Activated naive CD4-positive, alpha-beta T cell (primary cell): ENCODE measurements at places on chromosomes 1 and 21.

DNA sequence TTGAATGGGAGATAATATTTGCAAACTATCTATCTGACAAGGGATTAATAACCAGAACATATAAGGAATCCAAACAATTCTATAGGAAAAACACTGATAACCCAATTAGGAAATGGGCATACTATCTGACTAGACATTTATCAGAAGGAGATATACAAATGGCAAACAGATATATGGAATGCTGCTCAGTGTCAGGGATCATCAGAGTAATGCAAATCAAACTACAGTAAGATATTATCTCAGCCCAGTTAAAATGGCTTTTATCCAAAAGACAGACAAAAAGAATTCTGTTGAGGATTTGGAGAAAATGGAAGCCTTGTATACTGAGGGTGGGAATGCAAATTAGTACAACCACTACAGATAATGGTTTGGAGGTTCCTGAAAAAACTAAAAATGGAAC, 758.0 kb upstream of the B3GALT2 start:
- no peak for DNase-seq

GRCh38 chr1:218711884-218712674, 366.9 kb downstream of the TGFB2 start:
- no peak for DNase-seq

DNA sequence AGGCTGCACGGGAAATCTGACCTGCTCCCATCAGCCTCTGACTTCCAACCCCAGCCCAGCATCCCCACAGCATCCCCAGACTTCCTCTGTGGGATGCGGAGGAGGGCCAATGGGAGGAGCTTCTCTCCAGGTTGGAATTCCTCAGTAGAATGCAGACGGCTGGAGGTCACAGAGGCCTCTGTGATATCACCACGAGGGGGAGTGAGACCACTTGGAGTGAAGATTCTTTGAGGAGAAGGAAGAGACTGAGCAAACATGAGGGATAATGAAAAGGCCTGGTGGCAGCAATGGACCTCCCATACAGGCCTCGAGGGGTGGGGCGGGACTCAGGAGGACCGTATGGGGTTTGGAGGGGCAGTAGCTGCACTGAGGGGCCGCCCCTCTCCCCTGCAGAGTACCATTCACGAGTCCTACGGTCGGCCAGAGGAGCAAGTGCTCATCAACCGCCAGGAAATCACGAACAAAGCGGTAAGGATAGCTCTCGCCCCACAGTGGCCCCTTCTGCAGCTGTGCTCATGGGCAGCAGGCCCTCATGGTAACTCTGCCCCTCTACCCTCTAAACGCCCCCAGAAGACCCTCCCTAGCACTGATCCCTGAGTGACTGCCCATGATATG, at the start of gene CATSPER4:
Gene CATSPER4, plus strand, starts transcription at position 230 of the 615 bp plus-strand sequence. Its CDS starts 26 bp downstream, at position 256.
- DNase-seq = no peak

GRCh38 chr1:237098541-237098940, 56.6 kb downstream of the RYR2 start:
- no peak for DNase-seq

- no peak for DNase-seq
Observed at GRCh38 chr1:70656361-70656760, 245.3 kb downstream of the CTH start.

DNA sequence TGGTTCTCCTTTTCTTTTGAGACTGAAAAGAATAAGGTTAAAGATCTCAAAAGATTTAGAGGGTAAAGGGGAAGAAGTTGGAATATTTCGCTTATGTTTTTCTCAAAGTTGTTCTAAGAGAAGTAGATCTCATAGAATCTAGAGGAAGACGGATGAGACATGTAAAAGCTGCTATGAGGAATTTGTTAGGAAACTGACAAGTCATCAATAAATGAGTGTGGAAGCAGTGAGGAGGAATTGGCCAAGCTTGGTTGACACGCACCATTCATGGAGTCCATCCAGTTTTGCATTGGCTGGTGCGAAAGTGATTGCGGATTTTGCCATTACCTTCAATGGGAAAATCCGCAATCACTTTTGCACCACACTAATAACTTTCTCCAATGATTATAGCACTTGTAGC, 20.0 kb downstream of the SLAMF6 start:
- DNase-seq = no peak

- DNase-seq = no peak
Observed at GRCh38 chr1:212595787-212596714, 12.5 kb upstream of the ATF3 start.

GRCh38 chr1:232472485-232473041, 157.4 kb downstream of the SIPA1L2 start:
- DNase-seq = no peak

DNA sequence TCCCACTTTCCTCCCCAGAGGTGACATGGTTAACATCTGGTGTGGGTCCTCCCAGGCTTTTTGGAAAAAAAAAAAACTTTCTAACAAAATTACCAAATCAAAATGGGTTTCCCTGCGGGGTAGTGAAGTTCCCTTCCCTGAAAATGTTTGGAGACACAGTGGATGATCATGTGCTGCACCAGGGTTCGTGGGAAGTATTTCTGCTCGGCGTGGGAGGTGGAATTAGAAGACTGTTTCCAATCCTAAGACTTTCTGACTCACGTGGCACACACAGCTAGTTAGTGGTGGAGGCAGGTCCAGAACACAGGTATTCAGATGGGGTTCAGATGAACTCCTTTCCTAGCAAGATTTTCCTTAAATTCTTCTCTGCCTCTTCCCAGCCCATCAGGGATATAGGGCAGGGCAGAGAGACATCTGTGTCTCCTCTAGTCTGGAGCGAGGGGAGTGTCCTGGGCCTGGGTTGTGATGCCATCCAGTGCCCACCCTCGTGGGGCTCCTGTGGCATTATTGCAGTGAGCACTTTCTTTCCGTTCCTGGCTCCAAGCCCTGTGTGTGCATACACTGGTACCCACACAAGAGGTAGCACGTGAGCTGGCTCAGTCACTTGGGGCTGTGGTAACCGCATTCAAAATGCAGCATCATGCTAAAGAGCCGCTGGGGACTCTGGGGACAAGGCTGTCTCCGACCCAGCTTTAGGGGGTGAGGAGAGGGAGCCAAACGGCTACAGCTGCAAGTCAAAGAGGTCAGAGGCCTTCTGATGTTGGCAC, 27.5 kb downstream of the KCNC4 start:
- DNase-seq = no peak

DNA sequence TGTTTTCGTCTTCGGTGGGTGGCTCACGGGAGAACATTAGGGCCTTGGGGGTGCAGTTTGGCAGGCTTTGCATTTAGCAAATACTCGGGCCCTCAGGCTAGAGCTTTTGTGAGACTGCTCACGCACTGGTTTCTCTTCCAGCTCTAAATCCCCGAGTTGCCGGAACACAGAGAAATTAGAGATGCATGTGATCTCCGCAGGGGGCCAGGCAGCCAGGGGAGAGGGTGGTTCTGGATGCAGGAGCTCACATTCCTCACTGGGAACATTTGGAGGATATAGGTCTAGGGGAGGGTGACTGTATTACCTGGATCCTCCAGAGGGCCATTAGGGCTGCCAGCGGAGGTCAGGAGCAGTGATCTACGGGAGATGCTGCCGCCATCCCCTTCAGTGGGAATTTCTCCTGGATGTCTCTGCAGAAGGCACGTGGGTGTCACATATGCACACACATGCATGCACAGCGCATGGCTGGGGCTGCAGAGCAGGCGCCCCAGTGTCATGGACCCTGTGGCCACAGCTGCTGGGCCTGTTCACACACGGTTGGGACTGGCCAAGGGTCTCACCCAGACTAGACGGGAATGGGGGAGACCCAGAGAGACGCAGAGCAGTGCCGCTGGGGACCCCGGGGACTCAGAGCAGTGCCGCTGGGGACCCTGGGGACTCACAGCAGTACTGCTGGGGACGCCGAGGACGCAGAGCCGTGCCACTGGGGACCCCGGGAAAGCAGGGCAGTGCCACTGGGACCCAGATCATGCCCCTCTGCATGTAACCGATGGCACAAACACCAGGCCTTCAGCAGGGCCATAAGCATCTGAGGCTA, 258.7 kb downstream of the CAMTA1 start:
- no peak for DNase-seq

- no peak for DNase-seq
Observed at GRCh38 chr1:44483089-44483874, 78.2 kb downstream of the RNF220 start.

DNA sequence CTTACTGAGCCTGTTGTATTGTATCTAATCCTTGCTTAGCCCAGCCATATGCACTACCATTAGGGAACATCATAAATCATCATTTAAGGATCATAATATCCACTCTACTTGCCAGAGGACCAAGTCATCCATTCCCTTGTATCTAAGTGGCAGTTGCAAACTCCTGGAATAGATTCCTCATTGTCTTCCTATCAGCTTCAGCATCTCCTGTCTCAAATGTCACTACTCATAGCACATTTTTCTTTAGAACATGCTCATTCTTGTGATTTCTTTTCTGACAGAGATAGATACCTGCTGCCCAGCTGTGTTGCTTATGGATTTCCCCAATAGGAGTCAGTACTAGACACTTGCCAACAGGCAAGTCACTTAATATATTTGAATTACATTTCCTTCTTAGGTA, 84.3 kb downstream of the OLFML3 start:
- DNase-seq = no peak

- no peak for DNase-seq
Observed at GRCh38 chr1:164470996-164471395, 88.0 kb upstream of the PBX1 start.

DNA sequence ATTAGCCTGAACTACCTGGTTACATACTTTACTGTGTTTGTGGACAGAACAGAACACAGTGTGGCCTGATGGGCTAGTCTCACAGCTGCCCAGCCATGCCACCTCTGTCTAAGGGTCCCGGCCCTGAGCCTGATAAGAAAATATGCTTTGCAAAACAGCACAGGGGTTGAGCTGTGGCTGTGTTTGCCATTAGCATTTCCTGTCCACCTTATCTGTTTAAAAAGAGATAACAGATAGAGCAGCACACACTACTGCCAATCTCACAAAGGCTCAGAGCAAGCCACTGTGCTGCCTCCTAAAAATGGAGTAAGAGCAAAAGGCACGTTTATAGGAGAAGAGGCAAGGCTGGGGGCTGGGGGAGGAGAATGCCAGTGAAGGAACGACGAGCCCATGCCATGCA, 95.0 kb downstream of the SUSD4 start:
- no peak for DNase-seq

DNA sequence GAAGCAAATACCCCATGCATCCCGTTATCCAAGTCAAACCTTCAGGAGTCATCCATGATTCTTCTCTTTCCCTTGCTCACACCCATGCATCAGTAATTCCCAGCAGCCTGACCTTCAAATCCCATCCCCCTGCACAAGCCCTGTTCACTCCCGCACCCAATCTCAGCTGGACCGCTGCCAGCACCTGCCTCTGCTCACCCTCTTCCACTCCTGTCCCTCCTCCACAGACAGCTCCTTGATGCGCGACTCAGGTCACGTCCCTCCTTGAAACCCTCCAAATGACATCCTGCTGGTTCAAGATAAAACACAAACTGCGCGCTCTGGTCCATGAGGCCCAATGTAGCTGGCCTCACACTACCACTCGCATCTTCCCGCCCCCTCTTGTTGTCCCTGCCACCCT, 43.4 kb upstream of the MPZL1 start:
- DNase-seq = no peak

GRCh38 chr1:19240673-19241538, 10.4 kb downstream of the EMC1 start:
- peak; percentile 23 for DNase-seq

- no peak for DNase-seq
Observed at GRCh38 chr1:205791568-205792180, 16.4 kb upstream of the RAB29 start.

DNA sequence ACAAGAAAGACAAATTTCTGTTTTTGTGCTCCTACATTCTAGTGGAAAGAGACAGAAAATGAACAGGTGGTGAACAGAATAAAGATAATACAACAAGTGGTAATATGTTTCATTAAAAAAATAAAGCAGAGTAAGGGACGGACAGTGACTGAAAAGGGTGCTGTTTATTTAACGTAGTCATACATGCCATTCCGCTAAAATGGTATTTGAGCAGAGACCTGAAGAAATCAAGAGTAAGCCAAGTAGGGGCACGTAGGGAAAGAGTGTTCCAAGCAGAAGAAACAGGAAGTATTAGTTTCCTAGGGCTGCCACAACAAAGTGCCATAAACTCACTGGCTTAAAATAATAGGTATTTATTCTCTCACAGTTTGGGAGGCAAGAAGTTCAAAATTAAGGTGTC, 65.6 kb upstream of the KCTD3 start:
- no peak for DNase-seq

DNA sequence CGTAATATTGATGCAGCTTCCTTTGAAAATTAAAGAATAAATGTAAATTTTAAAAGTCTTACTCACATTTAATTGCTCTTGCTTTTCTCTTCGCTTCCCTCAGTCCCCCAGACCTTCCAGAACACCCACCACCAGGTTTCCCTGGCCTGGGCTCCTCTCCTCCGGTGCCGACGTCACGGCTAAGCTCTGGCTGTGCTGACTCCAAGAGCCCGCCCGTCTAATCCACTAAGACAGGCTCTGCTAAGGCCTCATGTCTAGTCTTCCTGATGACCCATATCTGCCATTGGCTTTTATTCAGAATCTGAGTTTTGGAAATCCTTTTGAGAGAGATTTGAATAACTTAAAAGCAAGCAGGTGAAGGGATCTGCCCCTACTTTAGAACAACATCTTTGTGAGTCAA, 53.9 kb upstream of the NADK start:
- DNase-seq = no peak

DNA sequence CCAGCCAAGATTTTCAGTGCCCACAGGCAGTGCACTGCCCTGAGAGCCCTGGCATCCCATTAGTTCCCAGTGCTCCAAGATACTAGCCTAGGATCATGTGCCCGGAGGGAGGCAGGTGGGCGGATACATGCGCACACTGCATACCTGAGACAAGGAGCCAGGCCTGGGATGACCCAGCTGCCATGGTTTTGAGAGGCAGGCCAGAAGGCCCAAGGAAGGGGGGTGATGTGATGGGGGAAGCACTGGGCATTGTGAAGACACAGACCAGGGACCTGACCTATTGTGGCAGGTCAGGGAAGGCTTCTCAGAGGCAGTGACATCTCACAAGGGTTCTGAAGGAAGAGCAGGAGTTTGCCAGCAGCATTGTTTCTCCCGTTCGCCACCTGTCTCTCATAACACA, 3.6 kb downstream of the ZC3H12A start:
- DNase-seq = no peak
